ENCODE measurements at places on chromosomes 4 and X. TPM values are rescaled to one million over a fixed set of nuclear protein-coding genes. Genes with fewer than 3 reads are reported as not detected.
A peak's percentile ranks its signal among the peaks of the same experiment; 100 is the strongest.

- DNase-seq: no peak
Observed at GRCh38 chr4:28001698-28002097, 1141.1 kb downstream of the STIM2 start.

BEX5 gene
- total RNA-seq: 1.9 TPM

MCUB gene
- 9.2 TPM for total RNA-seq

FABP2 gene
- not detected for total RNA-seq

DNA sequence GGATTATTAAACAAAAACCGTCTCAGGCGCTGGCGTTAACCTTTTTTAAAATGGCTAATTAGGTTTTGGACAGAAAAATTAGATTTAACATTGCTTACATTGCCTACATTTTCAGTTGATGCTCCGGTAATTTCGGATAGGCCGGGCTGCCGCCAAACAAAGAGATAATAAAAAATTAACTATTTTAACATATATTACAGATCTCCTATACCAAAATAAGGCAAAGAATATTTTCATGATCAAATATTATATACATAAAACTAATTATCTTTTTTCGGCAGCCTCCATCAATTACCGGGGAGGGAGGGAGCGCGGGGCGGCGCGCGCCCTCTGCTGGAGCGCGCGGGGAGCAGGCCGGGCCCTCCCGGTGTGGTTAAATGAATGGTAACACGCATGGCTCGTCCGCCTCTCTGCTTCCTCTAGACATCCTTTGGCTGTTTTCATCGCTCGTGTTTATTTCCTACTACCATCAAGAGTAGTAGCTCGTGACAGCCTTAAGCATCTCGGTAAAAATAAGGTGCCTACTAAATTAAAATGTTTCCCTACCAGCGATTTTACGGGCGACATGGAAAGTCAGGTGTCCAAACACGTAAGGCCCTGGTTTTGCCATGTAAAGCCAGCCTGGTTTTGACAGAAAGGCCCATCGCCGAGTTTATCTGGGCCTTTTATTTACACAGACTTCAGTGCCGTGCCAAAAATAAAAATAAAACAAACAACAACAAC is 52.4 kb upstream of the TMEM33 start:
- peak; percentile 50 for DNase-seq

ETDA gene
- not detected for total RNA-seq

DNA sequence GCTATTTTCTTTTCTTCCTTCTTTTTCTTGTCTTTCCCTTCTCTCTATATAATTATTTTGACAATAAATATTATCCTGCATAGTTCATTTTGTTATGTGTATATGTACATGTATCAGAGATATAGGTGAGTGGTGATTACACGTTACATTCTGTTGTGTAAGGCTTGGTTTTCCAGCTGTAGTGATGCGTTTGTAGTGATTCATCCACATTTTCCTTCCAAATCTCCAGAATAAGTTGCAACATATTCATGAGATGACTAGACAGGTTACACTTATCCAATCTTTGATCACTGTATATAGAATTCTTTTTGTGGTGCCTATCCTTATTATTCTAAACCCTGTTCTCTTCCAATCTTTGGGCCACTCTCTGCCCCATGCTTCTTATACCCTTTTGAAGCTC is 540.2 kb downstream of the GBA3 start:
- DNase-seq: no peak

- DNase-seq: no peak
Observed at GRCh38 chrX:47215291-47215900, 3.1 kb upstream of the CDK16 start.

AR gene
- 5.1 TPM for total RNA-seq
